ENCODE measurements at places on chromosomes 13 and 19.

- no peak overlapping the region for H3K27ac ChIP-seq
- no peaks in the 10 kb centered on the region for H3K4me1 ChIP-seq
- H3K4me3 ChIP-seq: no peak overlapping the region
- H3K27me3 ChIP-seq: peaks cover 3% of the 10 kb centered on the region
- H3K36me3 ChIP-seq: no peaks in the 10 kb centered on the region
Observed at GRCh38 chr19:5308451-5309437, 31.9 kb downstream of the PTPRS start.

DNA sequence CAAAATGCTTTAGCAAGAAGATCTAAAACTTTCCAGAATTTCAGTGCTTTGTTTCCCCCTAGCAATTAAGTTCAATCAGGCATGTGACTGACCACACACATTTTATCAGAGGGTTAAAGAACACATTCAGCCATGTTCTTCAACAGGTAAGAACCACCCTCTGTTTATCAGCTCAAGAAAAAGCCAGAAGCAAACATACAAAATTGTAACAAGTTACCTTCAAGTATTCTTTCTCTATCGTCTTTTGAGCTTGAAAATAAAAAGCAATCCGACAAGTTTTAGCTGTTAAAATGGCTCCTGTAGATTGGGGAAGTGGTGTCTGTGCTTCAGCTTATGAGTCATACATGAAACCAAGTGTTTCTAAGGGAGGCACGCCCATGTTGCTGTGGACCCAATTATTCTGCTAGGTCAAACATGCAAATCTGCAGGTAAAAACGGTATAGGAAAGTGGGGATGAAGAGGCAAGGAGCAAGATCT, at the start of gene ELF1:
Gene ELF1 (minus strand): TSS at position 306 of the 477 bp plus-strand sequence. CDS start 37,262 bp downstream, outside the sequence.
- peak within 1 kb of the TSS; percentile 91 for H3K4me3 ChIP-seq
- peak within 1 kb of the TSS; percentile 96 for H3K27ac ChIP-seq
- H3K4me1 ChIP-seq: peaks cover 37% of the 10 kb centered on the region
- no peaks in the 10 kb centered on the region for H3K36me3 ChIP-seq
- peak; percentile 78 for DNase-seq

DNA sequence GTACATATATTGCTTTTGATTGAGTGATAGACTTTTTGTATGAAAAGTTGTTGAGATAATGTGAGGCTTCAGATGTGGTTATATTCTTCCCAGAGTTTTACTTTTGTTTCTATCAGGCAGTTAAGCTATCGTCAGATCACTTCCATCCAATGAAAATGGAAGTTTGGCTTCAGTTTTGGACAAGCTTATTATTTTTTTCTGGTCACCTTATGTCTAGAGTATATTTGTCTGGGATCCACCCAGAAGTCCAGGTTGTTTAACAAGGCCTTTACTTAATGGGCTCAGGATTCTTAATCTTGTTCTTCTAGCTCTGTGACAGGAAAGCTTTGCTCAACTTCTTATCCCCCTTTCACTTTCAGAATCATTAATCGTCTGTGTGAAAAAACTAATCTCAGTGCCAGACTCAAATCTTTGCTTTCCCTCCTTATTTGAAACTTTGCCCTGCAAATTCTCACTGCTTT, 150.9 kb downstream of the PDS5B start:
- peaks cover 23% of the 10 kb centered on the region for H3K4me1 ChIP-seq
- H3K27ac ChIP-seq: peak overlapping the region; percentile 96
- H3K36me3 ChIP-seq: peaks cover 13% of the 10 kb centered on the region
- peaks cover 2% of the 10 kb centered on the region for H3K27me3 ChIP-seq
- peak; percentile 41 for DNase-seq
- peak overlapping the region; percentile 82 for H3K4me3 ChIP-seq

DNA sequence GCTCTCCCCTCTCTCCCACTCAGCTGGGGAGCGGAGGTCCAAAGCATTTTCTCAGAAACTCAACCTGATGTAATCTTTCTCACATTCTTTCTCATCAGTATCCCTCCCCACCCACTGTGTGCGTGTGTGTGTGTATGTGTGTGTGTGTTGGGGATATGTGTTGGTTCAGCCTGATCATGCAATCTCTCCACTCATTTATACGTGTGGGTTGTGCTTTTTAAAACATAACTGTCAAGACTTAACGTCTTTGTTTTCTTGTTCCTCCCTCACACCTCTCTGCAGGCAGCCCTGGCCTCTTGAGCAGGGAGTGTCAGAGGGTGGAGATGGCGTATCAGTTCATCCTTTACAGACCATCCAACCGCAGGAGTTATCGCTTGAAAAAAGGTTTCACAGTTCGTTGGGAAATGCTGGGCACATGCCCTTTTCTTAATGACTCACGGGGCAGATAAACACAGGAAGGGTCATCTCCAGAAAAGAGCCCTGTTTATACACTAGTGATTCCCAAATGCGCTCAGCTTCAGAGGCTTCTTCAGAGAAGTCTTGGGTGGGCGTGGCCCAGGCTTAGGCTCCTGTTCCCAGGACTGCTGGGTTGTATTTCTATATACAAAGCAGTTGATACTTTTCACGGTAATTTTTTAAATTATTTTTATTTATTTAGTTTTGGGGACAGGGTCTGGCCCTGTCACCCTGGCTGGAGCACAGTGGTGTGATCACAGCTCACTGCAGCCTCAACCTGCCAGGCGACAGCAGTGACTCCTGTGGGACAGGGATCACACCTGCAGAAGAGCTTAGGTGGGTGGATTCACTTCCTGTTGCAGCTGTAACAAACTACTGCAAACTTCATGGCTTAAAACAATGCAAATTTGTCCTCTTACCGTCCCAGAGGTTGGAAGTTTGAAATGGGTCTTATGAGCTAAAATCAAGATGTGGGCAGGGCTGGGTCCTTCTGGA, 60.3 kb downstream of the CCDC70 start:
- H3K4me1 ChIP-seq: no peaks in the 10 kb centered on the region
- H3K4me3 ChIP-seq: no peak overlapping the region
- no peaks in the 10 kb centered on the region for H3K36me3 ChIP-seq
- no peaks in the 10 kb centered on the region for H3K27me3 ChIP-seq

- no peak for DNase-seq
- no peaks in the 10 kb centered on the region for H3K36me3 ChIP-seq
- peaks cover 3% of the 10 kb centered on the region for H3K27me3 ChIP-seq
- H3K4me1 ChIP-seq: peaks cover 17% of the 10 kb centered on the region
Observed at GRCh38 chr19:51811344-51811743, 16.4 kb downstream of the FPR3 start.

DNA sequence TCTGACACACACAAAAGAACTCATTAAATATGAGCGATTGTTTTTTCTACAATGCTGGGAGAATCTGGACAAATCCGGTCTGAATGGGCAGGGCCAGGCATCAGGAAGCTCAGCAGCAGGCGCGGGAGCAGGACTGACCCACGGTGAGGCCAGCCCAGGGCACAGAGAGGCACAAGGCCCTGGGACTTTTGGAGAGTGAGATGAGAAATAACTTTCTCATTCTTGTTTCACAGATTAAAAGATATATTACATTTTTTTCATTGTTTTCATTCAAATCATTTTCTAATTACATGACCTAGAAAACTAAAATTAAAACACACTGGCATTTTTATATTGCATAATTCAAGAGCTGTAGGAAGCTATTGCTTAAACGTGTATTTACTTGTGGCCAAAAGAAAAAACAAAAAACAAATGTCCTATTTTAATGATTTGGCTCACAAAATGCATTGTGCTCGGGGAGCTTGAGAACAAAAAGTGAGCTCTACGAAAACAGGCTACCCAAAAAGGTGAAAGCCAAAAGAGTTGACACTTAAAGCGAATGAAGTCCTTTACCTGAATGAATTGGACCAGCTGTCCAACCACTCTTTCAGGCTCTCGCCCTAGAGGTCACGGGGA, 133.1 kb downstream of the TNFRSF19 start:
- no peak for DNase-seq
- no peaks in the 10 kb centered on the region for H3K36me3 ChIP-seq
- H3K27me3 ChIP-seq: peaks cover 3% of the 10 kb centered on the region
- H3K4me3 ChIP-seq: no peak overlapping the region
- H3K27ac ChIP-seq: no peak overlapping the region

DNA sequence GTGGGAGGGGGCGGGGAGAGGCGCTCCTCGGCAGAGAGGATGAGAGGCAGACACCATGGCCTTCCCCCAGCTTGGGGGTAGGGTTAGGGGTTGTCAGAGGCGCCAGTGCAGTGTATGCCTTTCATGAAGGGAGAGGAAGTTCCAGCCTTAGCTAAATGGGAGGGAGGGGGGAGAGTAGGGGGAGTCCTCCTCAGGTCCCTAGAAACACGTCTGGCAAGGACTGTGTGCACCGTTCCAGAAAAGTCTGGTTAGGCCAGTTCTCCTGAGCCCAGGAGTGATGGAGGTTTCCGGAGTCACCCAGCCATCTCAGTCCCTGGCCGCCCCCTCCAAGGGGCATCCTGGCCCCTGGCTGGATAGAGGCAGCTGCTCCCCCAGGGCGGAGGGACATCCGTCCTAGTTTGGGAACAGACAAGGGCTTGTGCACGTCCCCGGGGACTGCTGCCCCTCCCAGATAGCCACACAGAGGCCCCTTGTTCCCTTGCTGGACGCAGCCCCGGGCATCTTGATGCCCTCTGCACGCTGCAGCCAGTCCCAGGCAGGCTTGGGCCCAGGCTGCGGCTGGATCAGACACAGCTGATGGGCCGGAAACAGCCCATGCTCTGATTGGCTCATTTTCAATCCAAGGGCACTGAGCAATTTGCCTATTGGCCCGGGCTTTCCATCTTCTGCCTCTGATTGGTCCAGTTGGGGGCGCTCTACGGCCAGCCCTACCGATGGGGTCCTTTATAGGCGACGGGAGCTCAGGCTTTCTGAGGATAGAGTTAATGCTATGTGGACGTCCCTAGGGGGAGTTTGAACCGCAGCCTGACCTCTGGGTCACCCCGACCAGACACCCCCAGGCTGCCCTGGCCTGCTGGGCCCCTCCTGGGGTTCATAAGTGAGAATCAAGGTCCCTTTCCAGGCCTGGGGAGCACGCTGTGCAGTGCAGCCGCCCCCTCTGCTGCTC, 3.8 kb downstream of the S1PR2 start:
- no peak for DNase-seq
- H3K4me1 ChIP-seq: peaks cover 16% of the 10 kb centered on the region
- H3K4me3 ChIP-seq: no peak overlapping the region
- peaks cover 3% of the 10 kb centered on the region for H3K36me3 ChIP-seq

DNA sequence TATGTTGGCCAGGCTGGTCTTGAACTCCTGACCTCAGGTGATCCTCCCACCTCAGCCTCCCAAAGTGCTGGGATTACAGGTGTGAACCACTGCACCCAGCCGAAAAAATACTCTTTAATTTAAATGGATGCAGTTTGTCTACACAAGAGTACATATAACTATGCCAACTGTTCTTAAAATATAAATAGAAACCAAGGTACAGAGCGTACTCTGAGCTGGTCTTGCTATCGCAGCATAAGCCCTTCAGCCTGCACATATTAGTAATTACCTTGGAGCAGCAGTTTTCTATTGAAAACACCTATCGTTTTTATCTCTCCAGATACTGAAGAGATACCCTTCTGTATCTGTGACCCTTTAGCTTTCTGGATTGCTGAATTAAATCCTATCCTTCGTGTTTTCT, 3.4 kb downstream of the ZNF682 start:
- H3K4me1 ChIP-seq: peaks cover 21% of the 10 kb centered on the region
- no peak overlapping the region for H3K27ac ChIP-seq
- no peaks in the 10 kb centered on the region for H3K36me3 ChIP-seq
- peaks cover 3% of the 10 kb centered on the region for H3K27me3 ChIP-seq

DNA sequence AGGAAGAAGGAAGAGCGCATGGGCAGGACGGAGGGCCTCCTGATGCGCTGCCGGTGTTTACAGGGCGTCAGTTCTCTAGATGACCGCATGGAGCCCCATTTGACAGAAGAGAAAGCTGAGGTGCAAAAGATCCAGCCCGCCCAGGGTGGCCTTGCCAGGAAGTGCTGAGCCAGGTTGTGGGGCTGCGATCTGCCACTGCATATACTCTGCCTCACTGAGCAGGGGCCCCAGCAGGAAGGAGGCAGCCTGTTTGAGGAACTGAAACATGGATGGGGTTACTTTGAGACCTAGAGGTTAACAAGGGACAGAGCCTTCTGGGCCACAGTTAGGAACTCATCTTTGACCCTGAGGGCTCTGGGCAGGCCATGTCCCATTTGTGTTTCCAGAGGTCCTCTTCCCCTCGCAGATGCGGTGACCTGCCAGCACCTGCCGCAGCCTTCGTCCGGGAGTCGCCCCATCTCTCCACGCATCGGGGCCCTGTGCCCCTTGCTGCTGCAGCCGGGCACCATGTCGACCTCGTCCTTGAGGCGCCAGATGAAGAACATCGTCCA, 3.2 kb downstream of the EPN1 start:
- H3K4me3 ChIP-seq: no peak overlapping the region
- no peak for DNase-seq
- H3K4me1 ChIP-seq: peaks cover 37% of the 10 kb centered on the region
- H3K36me3 ChIP-seq: no peaks in the 10 kb centered on the region

DNA sequence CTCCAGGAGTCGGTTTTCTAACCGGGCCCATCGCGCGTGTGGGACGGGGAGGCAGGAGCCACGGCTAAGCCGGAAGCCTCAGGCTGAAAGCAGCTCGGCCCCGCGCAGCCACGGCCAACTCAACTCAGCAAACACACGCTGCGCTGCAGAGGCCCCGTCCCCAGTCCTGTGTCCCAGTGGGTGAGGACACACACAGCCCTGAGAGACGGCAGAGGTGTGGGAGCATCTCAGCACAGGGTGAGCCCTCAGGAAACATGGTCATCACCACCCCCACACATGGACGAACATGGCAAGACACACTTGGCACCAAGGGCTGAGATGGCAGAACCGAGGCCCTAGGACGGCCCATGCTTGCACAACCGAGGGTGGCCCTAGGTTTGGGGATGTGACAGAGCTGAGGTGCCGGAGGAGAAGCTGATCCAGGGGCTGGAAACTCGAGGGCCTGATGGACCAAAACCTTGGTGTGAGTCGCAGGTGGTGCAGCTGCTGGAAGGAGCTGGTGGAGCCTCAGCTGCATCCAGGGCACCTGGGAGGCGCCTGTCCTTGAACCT, 29.0 kb upstream of the C13orf46 start:
- H3K27me3 ChIP-seq: peaks cover 33% of the 10 kb centered on the region
- H3K4me3 ChIP-seq: no peak overlapping the region

DNA sequence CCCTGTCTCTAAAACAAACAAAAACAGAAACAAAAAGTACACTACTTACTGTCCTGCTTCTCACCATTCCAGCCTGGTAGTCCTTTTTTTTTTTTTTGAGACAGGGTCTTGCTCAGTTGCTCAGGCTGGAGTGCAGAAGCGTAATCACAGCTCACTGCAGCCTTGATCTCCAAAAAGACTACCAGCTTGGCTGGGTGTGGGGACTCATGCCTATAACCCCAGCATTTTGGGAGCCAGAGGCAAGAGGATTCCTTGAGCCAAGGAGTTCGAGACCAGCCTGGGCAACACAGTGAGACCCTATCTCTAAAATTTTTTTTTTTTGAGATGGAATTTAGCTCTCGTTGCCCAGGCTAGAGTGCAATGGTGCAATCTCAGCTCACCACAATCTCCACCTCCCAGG, 5.1 kb upstream of the GDF15 start:
- no peaks in the 10 kb centered on the region for H3K36me3 ChIP-seq
- no peak for DNase-seq
- H3K27me3 ChIP-seq: peaks cover 5% of the 10 kb centered on the region
- no peak overlapping the region for H3K4me3 ChIP-seq
- H3K4me1 ChIP-seq: peaks cover 3% of the 10 kb centered on the region
- no peak overlapping the region for H3K27ac ChIP-seq

GRCh38 chr13:106063591-106064313, 471.7 kb downstream of the EFNB2 start:
- DNase-seq: no peak
- H3K27ac ChIP-seq: no peak overlapping the region
- H3K4me3 ChIP-seq: no peak overlapping the region
- no peaks in the 10 kb centered on the region for H3K27me3 ChIP-seq
